ENCODE measurements at places on chromosomes 4 and X. TPM values are rescaled to one million over a fixed set of nuclear protein-coding genes. Genes with fewer than 3 reads are reported as not detected.

DNA sequence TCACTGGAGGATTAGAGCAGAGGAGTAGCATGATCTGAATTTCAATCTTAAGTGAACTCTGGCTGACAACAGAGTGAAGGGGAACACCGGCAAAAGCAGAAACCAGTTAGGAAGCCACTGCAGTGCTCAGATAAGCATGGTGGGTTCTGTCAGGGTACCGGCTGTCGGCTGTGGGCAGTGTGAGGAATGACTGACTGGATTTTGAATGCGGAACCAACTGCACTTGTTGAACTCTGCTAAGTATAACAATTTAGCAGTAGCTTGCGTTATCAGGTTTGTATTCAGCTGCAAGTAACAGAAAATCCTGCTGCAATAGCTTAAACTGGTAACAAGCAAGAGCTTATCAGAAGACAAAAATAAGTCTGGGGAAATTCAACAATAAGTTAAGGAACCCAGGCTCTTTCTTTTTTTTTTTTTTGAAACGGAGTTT lies 5.2 kb downstream of the HTT start:
- DNase-seq, result no peak

- no peak for DNase-seq
Measured at GRCh38 chr4:82851885-82852750, 38.8 kb downstream of the SEC31A start.

- DNase-seq, result no peak
Measured at GRCh38 chr4:156875055-156875454, 96.5 kb downstream of the PDGFC start.

GRCh38 chr4:7261087-7261486 lies 68.7 kb downstream of the SORCS2 start:
- DNase-seq, result peak; percentile 68

GRCh38 chrX:30876367-30876766 lies 12.7 kb downstream of the TAB3 start:
- no peak for DNase-seq

- no peak for DNase-seq
Measured at GRCh38 chr4:180380733-180381132, 1862.5 kb upstream of the TENM3 start.

GRCh38 chr4:186037692-186038658 lies 31.0 kb upstream of the TLR3 start:
- peak; percentile 45 for DNase-seq

- no peak for DNase-seq
Measured at GRCh38 chrX:11670316-11670715, 4.6 kb upstream of the ARHGAP6 start.

GRCh38 chr4:2068566-2068965 lies 9.4 kb downstream of the NAT8L start:
- DNase-seq, result no peak

- no peak for DNase-seq
Measured at GRCh38 chrX:50375481-50376267, 95.0 kb downstream of the DGKK start.

GRCh38 chr4:141643557-141643956 lies 7.2 kb downstream of the IL15 start:
- no peak for DNase-seq

GRCh38 chrX:154380153-154380552 lies 1.1 kb downstream of the EMD start:
- no peak for DNase-seq

DNA sequence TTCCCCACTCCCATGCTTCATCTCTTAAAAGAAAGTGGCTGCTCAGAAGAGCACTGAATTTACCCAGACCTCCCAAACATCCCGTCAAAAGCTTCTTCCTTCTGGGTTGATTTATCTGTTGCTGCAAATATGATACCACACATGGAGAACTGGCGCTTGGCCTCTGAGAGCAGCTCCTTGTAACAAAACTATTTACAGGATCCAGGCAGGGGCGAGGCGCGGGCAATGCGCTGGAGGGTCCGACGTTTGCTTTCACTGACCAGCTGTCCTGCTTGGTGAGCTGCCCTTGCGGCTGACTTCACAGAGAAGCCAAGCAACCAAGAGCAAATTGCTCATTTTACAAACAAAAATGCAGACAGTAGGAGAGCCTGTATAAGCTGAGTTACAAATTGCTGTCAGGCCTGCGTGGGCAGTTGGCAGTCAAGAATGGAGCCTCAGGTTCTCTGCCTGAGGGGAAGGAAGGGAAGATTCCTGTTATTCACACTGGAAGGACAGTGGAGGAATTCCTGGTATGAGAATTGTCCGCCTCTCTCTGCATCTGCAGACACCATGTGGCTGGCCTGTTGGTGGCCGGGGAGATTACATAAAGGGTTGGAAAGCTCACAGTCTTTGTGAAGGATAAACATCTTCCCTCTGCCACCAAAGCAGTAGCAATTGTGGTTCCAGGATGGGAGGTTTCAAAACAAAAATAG lies 192.2 kb upstream of the LEF1 start:
- peak; percentile 49 for DNase-seq

DNA sequence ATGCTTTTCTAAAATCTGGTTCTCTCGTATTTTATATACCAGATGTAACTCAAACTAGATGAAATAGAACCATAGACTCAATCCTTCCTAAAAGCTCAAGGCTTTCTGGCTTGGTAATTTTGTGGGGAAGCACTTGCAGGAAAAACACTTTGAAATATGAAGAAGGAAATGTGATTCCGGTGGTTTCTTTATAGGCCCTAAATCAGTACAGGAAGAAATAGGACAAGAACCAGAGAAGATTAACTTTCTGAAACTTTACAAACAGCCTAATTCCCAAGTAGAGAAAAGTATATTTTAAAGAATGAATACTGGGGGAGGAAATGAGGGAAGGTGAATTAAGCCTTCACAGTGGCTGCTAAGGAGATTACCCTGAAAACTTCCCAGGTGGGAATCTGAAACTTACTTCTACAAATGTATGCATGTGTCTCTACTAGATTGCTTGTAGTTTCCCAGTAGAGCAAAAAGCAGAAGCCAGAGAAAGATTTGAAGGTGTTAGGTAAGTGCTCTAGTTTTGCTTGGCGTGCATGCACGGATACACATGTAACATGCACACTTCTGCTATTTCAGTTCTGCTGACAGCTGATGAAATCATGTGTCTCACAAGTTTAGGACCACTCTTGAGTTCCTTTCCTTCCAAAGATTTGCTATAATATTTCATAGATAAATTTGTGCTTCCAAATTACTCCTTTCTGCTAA lies 92.1 kb downstream of the AFF1 start:
- DNase-seq, result no peak

DNA sequence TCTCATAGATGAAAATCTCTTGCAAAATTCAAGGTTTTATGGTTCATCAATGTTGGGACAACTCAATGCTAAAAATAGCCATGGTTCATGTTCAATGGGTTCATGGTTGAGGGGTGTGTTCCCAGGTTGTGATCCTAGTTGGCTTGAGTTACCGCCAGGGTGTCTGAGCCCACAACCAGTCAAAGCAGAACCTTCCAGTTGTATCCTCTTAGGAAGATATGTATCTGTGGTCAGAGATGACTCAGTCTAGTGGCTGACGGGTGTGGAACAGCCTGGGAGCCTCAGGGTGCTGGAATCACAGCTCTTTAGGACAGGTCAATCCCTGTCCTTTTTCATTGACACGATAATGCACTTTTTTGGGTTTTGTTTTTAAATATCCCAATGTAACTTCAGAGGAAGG lies 192.3 kb upstream of the NR3C2 start:
- no peak for DNase-seq

GRCh38 chr4:38990241-38990640 lies 42.0 kb downstream of the TMEM156 start:
- no peak for DNase-seq

Gene SLITRK4
- total RNA-seq, result 1.6 TPM

Gene MAGEA9B
- not detected for total RNA-seq

Gene TBC1D19
- 29.8 TPM for total RNA-seq

Gene FATE1
- 0.20 TPM for total RNA-seq

Data from skin of body (tissue), 3 donors.